ENCODE measurements at places on chromosomes 11 and 22. TPM values are rescaled to one million over a fixed set of nuclear protein-coding genes. Genes with fewer than 3 reads are reported as not detected.

DNA sequence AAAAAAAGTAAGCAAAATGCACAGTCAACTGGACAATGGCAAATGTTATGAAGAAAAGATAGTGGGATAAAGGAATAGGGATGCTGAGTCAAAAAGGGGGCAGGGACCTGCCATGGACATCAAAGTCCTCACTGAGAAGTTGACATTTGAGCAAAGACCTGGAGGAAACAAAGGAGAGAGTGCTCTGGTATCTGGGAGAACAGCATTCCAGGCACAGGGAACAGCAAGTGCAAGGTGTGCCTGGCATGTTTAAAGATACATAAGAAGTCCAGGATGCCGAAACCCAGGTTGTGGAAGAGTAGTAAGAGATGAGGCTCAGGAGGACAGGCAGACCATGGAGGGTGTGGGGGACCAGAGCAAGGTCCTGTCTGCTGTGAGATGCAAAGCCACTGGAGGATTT lies 123.3 kb downstream of the RRAS2 start:
- H3K36me3 ChIP-seq = no peaks in the 10 kb centered on the region
- H3K27me3 ChIP-seq = no peaks in the 10 kb centered on the region
- DNase-seq = no peak
- peaks cover 21% of the 10 kb centered on the region for H3K4me1 ChIP-seq

- no peak for DNase-seq
- no peak overlapping the region for H3K4me3 ChIP-seq
- no peaks in the 10 kb centered on the region for H3K4me1 ChIP-seq
- H3K36me3 ChIP-seq = no peaks in the 10 kb centered on the region
- H3K27ac ChIP-seq = no peak overlapping the region
Measured at GRCh38 chr11:40186437-40187263, 1272.8 kb downstream of the LRRC4C start.

DNA sequence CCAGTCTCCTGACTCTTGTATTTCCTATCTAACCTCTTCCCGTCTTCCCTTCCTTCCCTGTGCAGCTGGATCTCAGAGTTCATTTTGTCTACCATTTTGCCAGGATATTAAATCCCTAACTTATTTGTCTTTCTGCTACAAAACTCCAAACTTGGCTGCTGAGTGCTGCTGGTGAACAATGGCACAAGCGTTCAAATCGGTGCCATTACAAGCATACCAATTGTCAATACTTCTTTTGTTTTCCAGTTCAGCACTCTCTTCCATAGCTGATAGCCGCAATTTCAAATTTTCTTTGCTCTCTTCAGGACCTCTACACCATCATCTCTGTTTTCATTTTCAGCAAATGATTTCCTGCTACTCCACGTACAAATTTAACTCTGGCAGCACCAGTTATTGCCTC lies 13.4 kb downstream of the IL18 start:
- no peaks in the 10 kb centered on the region for H3K4me1 ChIP-seq
- H3K27ac ChIP-seq = no peak overlapping the region
- no peak overlapping the region for H3K4me3 ChIP-seq
- no peaks in the 10 kb centered on the region for H3K36me3 ChIP-seq
- H3K27me3 ChIP-seq = no peaks in the 10 kb centered on the region

DNA sequence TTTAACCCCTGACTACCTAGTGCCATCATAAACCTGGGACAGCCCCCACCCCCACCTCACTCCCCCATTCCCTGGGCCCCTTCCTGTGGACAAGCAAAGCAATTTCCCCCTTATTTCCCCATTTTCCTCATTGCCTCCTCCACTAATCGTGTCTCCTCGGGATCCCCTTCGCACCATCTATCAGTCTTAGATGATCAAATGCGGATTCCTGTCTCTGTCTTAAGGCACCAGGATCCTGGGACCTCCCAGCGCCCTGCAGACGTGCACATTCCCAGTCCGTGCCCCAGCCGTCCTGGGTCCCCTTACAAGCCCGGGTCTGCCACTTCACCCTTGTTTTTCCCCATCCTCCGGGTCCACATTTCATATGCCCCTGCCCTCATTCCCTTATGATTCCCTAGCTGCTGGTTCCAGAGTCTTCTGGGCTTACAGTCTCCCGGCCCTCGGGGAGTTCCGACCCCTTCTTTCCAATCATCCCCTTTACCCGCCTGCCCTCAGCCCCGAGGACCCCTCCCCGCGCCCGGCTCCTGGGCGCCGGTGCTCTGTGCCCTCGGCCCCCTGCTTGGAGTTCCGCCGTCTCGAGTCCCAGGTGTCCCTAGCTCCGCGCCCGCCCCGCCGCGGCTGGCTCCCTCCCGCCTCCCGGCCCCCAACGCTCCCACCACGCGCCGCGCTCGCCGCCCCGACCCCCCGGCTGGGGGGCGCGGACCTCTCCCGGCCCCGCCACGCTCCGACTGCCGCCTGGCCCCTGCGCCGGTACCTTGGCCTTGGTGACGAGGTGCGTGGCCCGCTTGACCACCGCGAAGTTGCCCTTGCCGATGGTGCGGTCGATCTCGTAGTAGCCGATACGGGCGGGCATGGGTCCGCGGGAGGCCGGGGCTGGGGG lies 599 bp downstream of the SIK3 start:
- peaks cover 63% of the 10 kb centered on the region for H3K4me1 ChIP-seq
- DNase-seq = no peak
- H3K4me3 ChIP-seq = peak overlapping the region; percentile 74
- H3K27me3 ChIP-seq = no peaks in the 10 kb centered on the region
- no peaks in the 10 kb centered on the region for H3K36me3 ChIP-seq
- peak overlapping the region; percentile 97 for H3K27ac ChIP-seq

BMAL1 gene
- 58.2 TPM for total RNA-seq

DNA sequence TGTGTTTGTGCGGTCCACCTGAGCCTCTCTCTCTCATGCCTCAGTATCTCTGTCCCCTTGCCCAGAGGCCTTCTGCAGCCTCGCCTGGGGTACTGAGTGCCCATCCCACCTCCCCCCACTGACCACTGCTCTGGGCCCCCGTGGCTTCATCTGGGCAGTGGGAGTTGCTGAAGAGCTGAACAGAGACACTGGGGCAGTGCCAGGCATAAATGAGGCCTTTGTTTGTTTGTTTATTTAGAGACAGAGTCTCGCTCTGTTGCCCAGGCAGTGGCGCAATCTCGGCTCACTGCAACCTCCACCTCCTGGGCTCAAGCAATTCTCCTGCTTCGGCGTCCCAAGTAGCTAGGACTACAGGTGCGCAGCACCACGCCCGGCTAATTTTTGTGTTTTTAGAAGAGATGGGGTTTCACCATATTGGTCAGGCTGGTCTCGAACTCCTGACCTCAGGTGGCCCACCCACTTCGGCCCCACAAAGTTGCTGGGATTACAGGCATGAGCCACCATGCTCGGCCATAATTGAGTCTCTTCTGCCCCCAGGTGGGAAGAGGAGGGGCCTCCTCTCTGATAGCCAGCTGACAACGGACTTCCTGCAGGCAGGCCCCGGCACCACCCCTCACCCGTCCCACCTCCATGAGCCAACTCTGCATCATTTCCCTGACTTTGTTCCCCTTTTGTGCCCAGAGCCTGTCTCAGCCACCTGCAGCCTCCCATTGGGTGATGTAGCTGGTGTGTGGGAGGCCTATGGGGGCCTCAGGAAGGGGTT lies 9.3 kb downstream of the CRYBB3 start:
- H3K4me1 ChIP-seq = no peaks in the 10 kb centered on the region
- H3K36me3 ChIP-seq = no peaks in the 10 kb centered on the region
- DNase-seq = no peak
- H3K27me3 ChIP-seq = peaks cover 2% of the 10 kb centered on the region
- no peak overlapping the region for H3K4me3 ChIP-seq

FAT3 gene
- total RNA-seq = 0.57 TPM

- DNase-seq = peak; percentile 47
- H3K27ac ChIP-seq = no peak overlapping the region
- no peaks in the 10 kb centered on the region for H3K36me3 ChIP-seq
- no peak overlapping the region for H3K4me3 ChIP-seq
- H3K4me1 ChIP-seq = no peaks in the 10 kb centered on the region
Measured at GRCh38 chr22:45426387-45426786, 12.9 kb downstream of the RIBC2 start.

TRIM51 gene
- not detected for total RNA-seq

MPPED1 gene
- not detected for total RNA-seq

GALNT18 gene
- 6.4 TPM for total RNA-seq

GRCh38 chr22:41216984-41217383 lies 11.9 kb downstream of the L3MBTL2 start:
- no peak for DNase-seq
- peaks cover 12% of the 10 kb centered on the region for H3K4me1 ChIP-seq
- H3K27me3 ChIP-seq = no peaks in the 10 kb centered on the region
- H3K27ac ChIP-seq = peak overlapping the region; percentile 68
- H3K4me3 ChIP-seq = no peak overlapping the region

SHANK3 gene
- 242 TPM for total RNA-seq

DNA sequence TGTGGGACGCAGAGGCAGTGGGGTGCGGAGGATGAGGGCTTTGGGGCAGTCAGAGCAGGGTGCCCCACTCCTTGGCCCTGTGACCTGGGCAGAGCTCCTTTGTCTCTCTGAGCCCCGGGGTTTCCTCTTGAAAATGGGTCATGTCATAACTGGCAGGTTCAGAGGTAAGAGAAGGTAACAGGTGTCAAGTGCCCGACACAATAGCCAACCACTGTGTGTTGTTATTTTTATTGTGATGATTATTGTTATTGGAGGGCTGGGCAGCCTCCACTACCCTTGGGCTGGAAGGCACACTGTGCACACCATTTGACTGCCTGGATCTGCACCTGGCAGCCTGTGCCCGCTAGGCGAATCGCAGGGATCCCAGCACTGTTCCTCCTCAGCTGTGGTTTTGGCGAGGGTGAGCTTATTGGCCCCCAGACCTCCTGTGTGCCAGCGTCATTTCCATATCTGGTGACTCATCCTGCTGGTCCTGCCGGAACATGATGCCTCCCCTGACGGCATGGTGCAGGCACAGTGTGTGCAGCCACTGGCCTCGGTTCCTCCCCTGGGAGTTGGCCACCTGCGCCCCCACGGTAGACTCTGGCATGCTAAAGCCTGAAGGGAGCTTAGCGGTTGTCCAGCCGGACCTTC lies 15.4 kb upstream of the SOX10 start:
- H3K4me3 ChIP-seq = no peak overlapping the region
- no peak overlapping the region for H3K27ac ChIP-seq
- no peaks in the 10 kb centered on the region for H3K27me3 ChIP-seq
- no peaks in the 10 kb centered on the region for H3K36me3 ChIP-seq
- DNase-seq = no peak

GRCh38 chr11:13169709-13170108 lies 107.9 kb upstream of the BMAL1 start:
- H3K4me3 ChIP-seq = no peak overlapping the region
- H3K27me3 ChIP-seq = no peaks in the 10 kb centered on the region
- no peaks in the 10 kb centered on the region for H3K36me3 ChIP-seq
- H3K4me1 ChIP-seq = no peaks in the 10 kb centered on the region

DNA sequence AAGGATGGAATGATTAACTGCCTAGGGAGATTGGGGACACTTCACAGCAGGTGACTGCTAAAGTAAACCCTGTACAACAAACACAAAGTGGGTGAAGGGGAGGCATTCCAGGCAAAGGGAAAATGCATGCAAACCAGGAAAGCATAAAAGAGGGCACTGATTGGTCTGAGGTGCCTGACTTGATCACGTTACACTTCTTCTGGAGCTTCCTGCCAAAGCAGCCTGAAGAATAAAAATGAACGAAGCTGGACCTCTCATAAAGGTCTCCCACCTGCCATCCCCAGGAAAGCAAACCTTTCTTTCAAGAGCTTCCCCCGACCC lies 46.7 kb upstream of the SCUBE2 start:
- no peak overlapping the region for H3K27ac ChIP-seq
- H3K4me3 ChIP-seq = no peak overlapping the region
- DNase-seq = no peak
- H3K36me3 ChIP-seq = peaks cover 48% of the 10 kb centered on the region
- H3K4me1 ChIP-seq = peaks cover 36% of the 10 kb centered on the region
- H3K27me3 ChIP-seq = no peaks in the 10 kb centered on the region

DNA sequence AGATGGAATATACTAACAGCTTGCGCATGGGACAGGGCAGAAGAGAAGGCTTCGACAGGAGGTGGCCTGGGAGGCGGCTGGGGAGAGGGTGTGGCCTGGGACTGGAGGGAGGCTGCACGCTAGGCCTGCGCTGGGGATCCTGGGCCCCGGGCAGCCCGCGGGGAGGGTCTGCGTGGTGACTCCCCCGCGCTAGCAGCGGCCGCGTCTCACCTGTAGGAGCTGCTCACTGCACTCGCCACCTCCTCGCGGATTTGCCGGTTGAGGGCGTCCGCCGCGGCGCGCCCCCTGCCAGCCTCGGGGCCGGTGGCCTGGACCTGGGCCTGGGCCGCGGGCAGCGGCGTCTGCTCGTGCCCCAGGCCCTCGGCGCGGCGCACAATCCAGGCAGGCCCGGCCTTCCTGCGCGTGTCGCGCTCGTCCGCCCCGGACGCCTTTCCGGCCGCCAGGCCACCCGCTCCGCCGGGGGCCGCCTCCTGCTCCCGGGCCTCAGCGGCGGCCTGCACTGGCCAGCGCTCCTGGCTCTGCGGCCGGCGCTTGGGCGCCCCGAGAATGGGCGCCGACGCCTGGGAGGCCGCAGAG lies 1.5 kb downstream of the MAP6 start:
- peaks cover 67% of the 10 kb centered on the region for H3K27me3 ChIP-seq
- DNase-seq = no peak
- peak overlapping the region; percentile 37 for H3K4me3 ChIP-seq

- H3K4me1 ChIP-seq = no peaks in the 10 kb centered on the region
- no peaks in the 10 kb centered on the region for H3K36me3 ChIP-seq
- no peak overlapping the region for H3K4me3 ChIP-seq
- H3K27ac ChIP-seq = no peak overlapping the region
- no peaks in the 10 kb centered on the region for H3K27me3 ChIP-seq
Measured at GRCh38 chr11:12973528-12974181, 35.5 kb upstream of the RASSF10 start.

GRCh38 chr22:26573026-26573662 lies 16.8 kb downstream of the TPST2 start:
- H3K4me3 ChIP-seq = no peak overlapping the region
- H3K27ac ChIP-seq = peak overlapping the region; percentile 88
- DNase-seq = peak; percentile 91
- no peaks in the 10 kb centered on the region for H3K36me3 ChIP-seq
- no peaks in the 10 kb centered on the region for H3K27me3 ChIP-seq

TECTA gene
- total RNA-seq = 1.1 TPM

APOA4 gene
- total RNA-seq = not detected

- no peak for DNase-seq
- no peaks in the 10 kb centered on the region for H3K36me3 ChIP-seq
- no peaks in the 10 kb centered on the region for H3K4me1 ChIP-seq
- no peak overlapping the region for H3K4me3 ChIP-seq
Measured at GRCh38 chr11:11217289-11217928, 135.6 kb downstream of the CSNK2A3 start.

HORMAD2 gene
- total RNA-seq = not detected

UPK2 gene
- not detected for total RNA-seq

- H3K36me3 ChIP-seq = peaks cover 31% of the 10 kb centered on the region
- H3K27me3 ChIP-seq = no peaks in the 10 kb centered on the region
- H3K4me3 ChIP-seq = no peak overlapping the region
- H3K27ac ChIP-seq = no peak overlapping the region
Measured at GRCh38 chr22:31556627-31557203, 60.4 kb downstream of the SFI1 start.

DNA sequence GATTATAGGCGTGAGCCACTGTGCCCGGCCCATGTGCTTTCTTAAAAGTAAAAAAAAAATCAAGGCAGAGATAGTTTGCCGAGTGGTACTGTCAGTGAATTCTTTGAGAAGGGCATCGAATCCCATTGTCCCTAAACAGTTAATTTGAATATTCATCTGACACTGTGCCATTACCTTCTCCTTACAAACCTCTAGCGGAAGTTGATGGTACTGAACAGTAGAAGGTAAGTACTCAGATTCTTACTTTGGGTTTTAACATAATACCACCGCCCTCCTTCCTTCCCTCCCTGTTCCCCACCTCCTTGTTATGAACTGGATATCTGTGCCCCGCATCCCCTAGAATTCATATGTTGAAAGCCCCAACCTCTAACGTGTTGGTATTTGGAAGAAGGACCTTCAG lies 58.2 kb upstream of the CLMP start:
- no peaks in the 10 kb centered on the region for H3K4me1 ChIP-seq
- no peaks in the 10 kb centered on the region for H3K27me3 ChIP-seq
- H3K27ac ChIP-seq = no peak overlapping the region
- no peak overlapping the region for H3K4me3 ChIP-seq
